ENCODE measurements at places on chromosomes 6 and 20.
A peak's percentile ranks its signal among the peaks of the same experiment; 100 is the strongest.

DNA sequence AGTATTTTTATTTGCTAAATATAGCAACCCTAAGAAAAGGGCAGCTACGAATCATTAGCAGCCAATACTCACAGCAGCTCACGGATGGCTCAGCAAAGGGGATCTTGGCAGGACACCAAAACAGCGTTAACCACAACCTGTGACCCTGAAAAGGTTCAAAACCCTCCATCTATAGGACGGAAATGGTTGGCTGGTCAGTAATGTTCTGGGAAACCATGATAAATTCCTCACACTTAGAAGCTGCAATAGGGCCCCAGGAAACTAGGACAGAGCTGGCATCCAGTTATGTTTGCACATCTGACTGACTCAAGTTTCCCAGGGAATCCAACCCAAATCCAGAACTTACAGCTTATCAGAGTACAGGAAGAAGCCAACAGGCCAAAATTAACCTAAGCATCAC lies 30.9 kb upstream of the PTPRT start:
- no peak for DNase-seq

DNA sequence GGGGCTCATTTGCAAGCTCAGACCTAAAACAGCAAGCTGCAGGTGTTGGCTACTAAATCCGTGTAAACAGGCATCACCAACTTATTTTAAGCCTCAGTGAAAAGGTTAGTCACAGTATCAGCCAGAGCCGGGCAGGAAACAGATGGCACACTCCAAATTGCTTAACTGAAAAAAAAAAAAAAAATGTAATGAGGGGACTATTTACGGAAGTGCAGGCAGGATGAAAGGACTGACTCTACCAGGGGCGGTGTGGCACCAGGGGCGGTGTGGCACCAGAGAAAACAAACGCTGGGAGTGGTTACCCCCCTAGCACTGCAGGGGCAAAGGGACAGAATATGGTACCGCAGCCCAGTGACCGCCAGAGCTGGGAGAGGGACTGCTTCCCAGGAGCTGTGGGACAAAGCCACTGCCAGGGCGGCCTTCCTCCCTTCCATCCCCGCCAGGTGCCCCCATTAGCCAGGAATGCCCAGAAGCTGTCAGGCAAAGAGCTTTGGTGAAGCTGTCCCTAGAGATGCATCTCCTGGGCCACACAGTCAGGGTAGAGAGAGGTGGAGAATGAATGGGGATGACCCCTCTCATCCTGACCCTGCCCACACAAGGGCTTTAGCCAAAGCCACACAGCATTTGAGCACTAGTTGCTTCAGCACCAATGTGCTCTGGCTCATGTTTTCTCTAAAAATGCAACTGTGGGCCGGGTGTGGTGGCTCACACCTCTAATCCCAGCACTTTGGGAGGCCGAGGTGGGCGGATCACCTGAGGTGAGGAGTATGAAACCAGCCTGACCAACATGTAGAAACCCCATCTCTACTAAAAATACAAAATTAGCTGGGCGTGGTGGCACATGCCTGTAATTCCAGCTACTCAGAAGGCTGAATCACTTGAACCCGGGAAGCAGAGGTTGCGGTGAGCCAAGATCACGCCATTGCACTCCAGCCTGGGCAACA lies 39.6 kb upstream of the GFOD1 start:
- no peak for DNase-seq

- DNase-seq: no peak
Measured at GRCh38 chr6:1815827-1816452, 206.2 kb downstream of the FOXC1 start.

DNA sequence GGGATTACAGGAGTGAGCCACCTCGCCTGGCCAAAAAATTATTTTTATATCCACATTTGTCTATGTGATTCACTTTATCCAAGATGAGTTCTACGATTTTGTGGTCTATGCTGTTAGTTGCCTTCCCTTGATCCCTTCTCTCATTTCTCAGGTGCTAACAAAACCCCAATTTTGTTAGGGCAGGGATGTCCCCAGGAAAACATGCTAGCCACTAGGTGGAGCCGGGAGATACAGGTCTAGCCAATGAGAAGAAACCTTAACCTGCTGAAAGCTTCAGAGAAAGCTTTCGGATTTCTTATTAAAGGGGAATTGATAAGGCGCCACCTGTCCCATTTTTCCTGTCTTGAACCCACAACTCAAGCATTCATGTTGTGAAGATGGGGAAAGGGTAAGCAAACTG lies 167.4 kb upstream of the OLIG3 start:
- DNase-seq: no peak

DNA sequence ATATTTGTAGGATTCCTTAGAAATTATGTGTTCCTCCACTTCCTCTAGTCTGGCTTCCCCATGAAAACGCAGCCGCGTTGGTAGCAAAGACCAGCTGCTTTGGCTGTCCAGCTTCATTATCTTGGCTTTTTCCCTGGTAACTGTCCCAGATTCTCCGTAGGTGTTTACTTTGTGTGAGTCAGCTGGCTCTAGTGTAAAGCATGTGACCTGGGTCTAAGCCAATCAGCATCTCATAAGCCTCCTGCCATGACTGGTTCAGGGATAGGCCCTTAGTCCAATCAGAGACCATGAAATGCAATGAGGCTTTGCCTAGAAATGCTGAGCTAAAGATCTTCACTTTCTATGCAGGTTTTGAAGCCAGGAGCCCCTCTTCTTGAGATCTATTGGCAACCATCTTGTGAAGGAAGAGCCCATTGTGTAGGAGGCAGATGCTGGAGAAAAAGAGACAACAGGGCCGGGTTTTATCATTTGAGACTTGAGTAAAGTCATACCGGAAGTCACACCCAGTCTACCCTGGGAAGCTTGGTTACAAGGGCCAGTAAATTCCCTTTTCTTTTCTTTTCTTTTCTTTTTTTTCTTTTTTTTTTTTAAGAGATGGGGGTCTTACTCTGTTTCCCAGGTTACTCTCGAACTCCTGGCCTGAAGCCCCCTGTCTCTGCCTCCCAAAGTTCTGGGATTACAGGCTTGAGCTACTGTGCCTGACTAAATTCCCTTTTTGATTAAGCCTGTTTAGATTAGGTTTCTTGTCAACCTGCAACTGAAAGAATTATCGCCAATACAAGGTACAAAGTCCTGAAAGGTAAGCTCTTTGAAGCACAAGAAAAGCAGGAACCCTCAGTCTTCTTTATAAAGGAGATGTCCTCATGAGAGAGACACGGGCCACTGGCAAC lies 256.5 kb upstream of the RREB1 start:
- no peak for DNase-seq

GRCh38 chr20:47298624-47299023 lies 57.9 kb downstream of the ZMYND8 start:
- no peak for DNase-seq

- DNase-seq: no peak
Measured at GRCh38 chr6:35287671-35288396, 9.8 kb upstream of the DEF6 start.

GRCh38 chr20:23349338-23350195 lies 1.0 kb upstream of the NXT1 start:
- DNase-seq: peak; percentile 30

Measured in stimulated activated CD4-positive, alpha-beta T cell treated with anti-CD3 and anti-CD28 coated beads, Interleukin-1b, Interleukin-23, amount 100 ng/mL, for 1 hour (primary cell).